Heart left ventricle (tissue), 16 donors: ENCODE measurements at places on chromosomes 11 and 22.
A peak's percentile ranks its signal among the peaks of the same experiment; 100 is the strongest.

DNA sequence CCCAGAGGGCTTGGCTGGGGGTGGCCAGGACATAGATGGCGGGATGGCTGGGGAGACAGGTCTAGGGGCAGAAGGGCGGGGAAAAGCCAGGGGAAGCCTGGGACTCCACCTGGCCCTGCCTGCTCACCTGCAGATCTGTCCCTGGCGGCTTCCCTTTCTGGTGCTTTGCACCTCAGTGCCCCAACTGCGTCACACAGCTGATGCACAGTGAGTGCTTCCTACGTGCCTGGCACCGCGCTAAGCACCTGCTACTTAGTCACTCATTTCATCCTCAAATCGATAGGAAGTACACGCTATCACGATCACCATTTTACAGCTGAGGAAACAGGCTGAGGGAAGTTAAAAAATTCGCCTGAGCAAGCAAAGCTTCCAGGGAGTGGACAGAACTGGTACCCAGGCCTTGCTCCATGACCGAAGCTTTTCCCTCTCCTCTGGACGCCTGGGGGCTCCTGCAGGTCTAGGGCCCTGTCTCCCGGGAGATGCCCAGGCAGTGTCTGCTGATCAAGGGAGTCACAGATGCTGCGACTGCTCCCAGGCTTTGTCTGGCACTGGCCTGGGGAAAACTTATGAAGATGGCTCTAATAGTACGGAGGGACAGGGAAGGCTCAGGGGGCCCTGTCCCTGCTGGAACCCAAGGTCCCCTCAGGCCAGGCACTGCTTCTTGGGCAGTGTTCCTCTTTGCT lies 63.0 kb upstream of the TTLL12 start:
- H3K27me3 ChIP-seq = no peaks in the 10 kb centered on the region
- no peaks in the 10 kb centered on the region for H3K4me1 ChIP-seq
- no peaks in the 10 kb centered on the region for H3K36me3 ChIP-seq

GRCh38 chr11:91396236-91397133 lies 828.1 kb upstream of the FAT3 start:
- H3K4me1 ChIP-seq = no peaks in the 10 kb centered on the region
- no peak for DNase-seq
- no peaks in the 10 kb centered on the region for H3K36me3 ChIP-seq
- H3K27me3 ChIP-seq = no peaks in the 10 kb centered on the region

DNA sequence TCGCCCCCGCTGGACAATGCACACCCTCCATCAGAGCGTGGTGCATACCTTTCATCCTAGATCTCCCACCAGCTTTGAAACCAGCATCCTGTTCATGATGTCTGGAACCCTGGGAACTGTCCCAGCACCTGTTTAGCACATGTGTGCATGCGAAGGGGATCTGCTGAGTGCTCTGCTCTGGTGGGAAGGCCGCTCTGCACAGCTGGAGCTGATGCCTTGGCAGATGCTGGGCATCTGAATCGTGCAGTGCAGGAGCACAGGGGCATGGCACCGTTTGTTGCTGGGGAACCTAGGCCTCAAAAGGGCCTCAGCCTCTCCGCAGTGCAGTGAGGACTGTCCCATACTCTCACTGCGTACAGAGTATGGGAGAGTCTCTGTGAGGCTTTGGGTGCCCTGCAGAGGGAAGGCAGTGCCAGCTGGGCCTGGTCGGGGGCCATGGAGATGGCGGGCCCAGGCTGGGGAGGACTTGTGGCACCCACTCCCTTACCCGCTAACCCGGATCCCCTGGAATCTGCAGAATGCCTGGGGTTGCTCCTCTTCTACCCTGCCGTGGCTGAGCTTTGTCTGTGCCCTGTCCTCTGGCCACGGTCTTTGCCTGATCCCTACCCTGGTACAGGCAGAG lies 72.9 kb upstream of the ATXN10 start:
- H3K27ac ChIP-seq = no peak overlapping the region
- DNase-seq = no peak
- H3K4me1 ChIP-seq = no peaks in the 10 kb centered on the region
- H3K36me3 ChIP-seq = peaks cover 19% of the 10 kb centered on the region
- no peaks in the 10 kb centered on the region for H3K27me3 ChIP-seq
- no peak overlapping the region for H3K4me3 ChIP-seq

GRCh38 chr11:21321072-21321471 lies 651.7 kb downstream of the NELL1 start:
- H3K36me3 ChIP-seq = no peaks in the 10 kb centered on the region
- no peaks in the 10 kb centered on the region for H3K27me3 ChIP-seq
- no peak overlapping the region for H3K27ac ChIP-seq
- no peaks in the 10 kb centered on the region for H3K4me1 ChIP-seq

GRCh38 chr11:122851366-122851966 lies 13.2 kb downstream of the CRTAM start:
- H3K27me3 ChIP-seq = no peaks in the 10 kb centered on the region
- no peaks in the 10 kb centered on the region for H3K36me3 ChIP-seq
- no peak for DNase-seq
- H3K27ac ChIP-seq = no peak overlapping the region

DNA sequence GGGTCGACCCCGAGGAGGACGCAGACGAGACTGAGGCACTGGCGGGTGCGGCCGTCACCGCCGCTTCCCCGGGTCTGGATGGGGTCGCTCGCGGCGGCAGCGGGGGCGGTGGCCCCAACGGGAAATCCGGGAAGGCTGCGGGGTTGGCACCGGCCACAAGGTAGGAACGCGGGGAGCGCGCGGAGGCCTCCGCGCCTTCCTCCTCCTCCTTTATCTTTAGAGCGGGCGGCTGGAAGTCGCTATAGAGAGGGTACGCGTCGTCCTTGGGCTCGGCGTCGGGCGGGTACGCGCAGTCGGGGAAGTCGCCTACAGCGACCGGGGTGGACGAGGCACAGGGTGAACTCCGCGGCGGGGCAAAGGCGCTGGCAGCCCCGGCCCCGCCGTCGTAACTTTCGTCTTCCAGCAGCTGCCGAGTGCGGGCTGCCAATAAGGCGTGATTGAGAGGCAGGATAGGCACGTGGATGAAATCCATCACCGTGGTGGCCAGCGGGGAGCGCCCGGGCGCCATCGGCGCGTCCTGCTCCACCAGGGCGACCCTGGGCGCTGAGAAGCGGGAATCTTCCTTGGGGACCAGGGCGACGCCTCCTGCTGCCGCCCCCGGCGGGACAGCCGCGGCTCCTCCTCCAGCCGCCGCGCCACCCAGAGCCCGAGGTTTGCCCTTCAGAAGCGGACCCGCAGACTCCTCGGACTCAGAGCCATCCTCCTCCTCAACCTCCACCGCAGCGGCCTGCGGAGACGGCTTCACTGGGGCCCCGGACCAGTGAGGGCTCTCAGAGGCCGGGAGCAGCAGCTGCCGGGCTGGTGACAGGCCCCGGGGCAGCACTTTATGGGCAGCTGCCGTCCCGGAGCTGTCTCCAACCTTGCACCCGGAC lies 1.7 kb downstream of the PGR start:
- peak overlapping the region; percentile 86 for H3K27ac ChIP-seq
- no peaks in the 10 kb centered on the region for H3K4me1 ChIP-seq
- H3K4me3 ChIP-seq = peak overlapping the region; percentile 78

DNA sequence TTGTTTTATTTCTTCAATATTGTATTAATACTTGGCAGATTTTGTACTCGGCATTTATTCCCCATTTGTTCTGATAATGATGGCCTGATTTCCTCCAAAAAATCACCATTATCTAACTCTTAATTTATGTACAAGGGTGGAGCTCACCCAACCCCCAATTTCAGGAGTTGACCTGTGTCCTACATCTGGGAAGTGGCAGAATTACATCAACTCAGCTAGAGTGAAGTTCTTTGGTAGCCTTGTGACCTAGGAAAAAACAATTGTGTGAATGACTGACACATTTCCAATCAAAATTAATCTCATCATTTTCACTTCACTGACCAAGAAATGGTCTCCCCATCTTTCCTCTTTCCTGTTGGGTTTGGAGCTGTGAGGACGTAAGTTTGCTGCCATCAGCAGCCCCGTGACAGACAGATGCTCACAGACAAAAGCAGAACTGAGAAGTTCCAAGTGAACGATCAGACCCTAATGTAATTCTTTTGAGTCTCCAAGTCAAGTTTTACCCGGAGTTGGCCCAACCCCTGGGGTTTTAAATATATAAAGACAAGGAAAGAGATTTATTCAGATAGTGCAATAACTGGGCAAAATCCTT lies 16.6 kb upstream of the MS4A6E start:
- H3K4me3 ChIP-seq = no peak overlapping the region
- DNase-seq = no peak
- no peaks in the 10 kb centered on the region for H3K27me3 ChIP-seq
- H3K27ac ChIP-seq = no peak overlapping the region

GRCh38 chr11:2812371-2812991 lies 73.1 kb downstream of the CDKN1C start:
- no peaks in the 10 kb centered on the region for H3K27me3 ChIP-seq
- peak overlapping the region; percentile 40 for H3K4me3 ChIP-seq
- no peaks in the 10 kb centered on the region for H3K36me3 ChIP-seq
- peak; percentile 80 for DNase-seq
- peak overlapping the region; percentile 63 for H3K27ac ChIP-seq
- peaks cover 21% of the 10 kb centered on the region for H3K4me1 ChIP-seq

DNA sequence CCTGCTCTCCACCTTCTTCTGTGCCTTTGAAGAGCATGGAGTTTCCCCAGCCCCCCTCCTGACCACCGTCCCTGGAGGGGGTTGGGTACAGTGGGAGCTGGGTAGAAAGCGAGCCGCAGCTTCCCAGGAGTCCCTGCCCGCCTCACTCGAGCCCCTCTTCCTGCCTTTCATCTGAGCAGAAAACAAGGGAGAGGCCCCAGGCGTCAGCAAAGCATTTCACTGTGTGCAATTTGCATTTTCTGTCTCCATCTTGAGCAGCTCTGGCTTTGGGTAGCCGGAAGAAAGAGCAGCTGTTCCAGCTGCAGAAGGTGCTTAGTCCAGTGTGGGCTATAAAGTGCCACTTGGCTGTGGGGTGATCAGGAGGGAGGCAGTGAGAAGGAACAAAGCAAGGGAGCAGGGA lies 229.7 kb downstream of the CEP164 start:
- no peaks in the 10 kb centered on the region for H3K4me1 ChIP-seq
- H3K27me3 ChIP-seq = no peaks in the 10 kb centered on the region
- no peaks in the 10 kb centered on the region for H3K36me3 ChIP-seq
- no peak overlapping the region for H3K4me3 ChIP-seq
- no peak for DNase-seq

DNA sequence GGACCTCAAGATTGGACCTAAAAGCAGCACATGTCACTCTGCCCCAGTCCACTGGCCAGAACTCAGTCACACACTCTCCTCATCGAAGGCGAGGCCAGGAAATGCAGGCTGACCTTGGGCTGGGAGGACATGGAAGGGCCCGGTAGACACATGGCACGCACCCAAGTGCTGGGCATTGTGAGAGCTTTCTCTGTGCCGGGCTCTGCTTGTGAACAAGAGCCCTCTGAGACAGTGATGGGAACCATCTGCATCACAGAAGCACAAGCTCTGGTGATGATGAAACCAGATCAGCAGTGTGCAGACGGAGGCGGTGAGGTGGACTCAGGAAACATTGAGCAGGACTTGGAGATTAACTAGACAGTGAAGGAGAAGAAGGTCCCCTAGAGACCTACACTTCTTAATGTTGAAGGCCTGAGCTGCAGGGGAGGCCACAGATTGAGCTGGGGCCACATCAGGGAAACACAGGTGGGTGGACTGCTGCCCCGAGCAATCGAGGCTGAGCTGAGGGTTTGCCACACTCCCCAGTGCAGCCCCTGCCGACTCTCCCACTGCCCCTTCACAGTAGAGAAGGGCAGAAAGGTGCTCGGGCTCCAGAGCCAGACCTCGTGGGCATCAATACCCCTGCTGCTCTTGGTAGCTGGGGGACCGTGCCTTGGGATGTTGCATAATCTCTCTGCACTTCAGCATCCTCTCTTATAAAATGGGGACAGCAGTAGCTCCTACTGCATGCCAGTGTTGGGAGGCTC lies 1460.5 kb downstream of the TBC1D22A start:
- no peaks in the 10 kb centered on the region for H3K36me3 ChIP-seq
- DNase-seq = no peak
- no peak overlapping the region for H3K4me3 ChIP-seq
- H3K27ac ChIP-seq = no peak overlapping the region
- H3K4me1 ChIP-seq = no peaks in the 10 kb centered on the region
- H3K27me3 ChIP-seq = no peaks in the 10 kb centered on the region

DNA sequence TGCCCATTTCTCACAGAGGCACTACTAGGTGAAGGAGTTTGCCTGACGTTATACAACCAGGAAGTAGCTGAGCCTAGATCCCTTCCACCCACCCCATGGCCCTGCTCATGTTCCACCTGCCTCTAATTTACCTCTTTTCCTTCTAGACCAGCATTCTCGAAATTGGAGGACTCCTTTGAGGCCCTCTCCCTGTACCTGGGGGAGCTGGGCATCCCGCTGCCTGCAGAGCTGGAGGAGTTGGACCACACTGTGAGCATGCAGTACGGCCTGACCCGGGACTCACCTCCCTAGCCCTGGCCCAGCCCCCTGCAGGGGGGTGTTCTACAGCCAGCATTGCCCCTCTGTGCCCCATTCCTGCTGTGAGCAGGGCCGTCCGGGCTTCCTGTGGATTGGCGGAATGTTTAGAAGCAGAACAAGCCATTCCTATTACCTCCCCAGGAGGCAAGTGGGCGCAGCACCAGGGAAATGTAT lies 14.1 kb downstream of the PIK3IP1 start:
- H3K4me3 ChIP-seq = no peak overlapping the region
- no peak for DNase-seq
- H3K36me3 ChIP-seq = peaks cover 95% of the 10 kb centered on the region
- H3K27me3 ChIP-seq = no peaks in the 10 kb centered on the region

GRCh38 chr22:24432059-24432853 lies 4.9 kb downstream of the ADORA2A start:
- no peaks in the 10 kb centered on the region for H3K27me3 ChIP-seq
- no peaks in the 10 kb centered on the region for H3K36me3 ChIP-seq
- peak; percentile 81 for DNase-seq
- peaks cover 42% of the 10 kb centered on the region for H3K4me1 ChIP-seq

DNA sequence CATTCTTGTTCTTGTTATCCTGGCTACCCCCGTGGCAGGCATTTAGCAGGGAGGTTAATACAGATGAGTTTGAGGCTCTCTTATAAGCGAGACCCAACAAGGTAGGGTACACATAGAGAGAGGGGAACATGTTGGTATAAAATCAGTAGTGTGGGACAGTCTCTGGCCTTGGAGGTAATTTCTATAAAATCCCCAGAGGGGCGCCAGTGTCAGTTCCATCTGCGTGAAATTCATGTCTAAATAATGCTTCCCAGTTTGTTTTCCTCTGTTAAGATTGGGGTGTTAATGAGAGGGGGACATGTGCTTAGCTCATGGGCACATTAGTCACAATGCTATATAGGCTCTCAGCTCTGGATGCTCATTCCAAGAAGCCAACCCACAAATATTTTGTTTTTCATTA lies 150.7 kb downstream of the MYO18B start:
- no peaks in the 10 kb centered on the region for H3K27me3 ChIP-seq
- no peak overlapping the region for H3K27ac ChIP-seq
- H3K4me1 ChIP-seq = no peaks in the 10 kb centered on the region
- no peak overlapping the region for H3K4me3 ChIP-seq
- DNase-seq = no peak
- H3K36me3 ChIP-seq = no peaks in the 10 kb centered on the region

DNA sequence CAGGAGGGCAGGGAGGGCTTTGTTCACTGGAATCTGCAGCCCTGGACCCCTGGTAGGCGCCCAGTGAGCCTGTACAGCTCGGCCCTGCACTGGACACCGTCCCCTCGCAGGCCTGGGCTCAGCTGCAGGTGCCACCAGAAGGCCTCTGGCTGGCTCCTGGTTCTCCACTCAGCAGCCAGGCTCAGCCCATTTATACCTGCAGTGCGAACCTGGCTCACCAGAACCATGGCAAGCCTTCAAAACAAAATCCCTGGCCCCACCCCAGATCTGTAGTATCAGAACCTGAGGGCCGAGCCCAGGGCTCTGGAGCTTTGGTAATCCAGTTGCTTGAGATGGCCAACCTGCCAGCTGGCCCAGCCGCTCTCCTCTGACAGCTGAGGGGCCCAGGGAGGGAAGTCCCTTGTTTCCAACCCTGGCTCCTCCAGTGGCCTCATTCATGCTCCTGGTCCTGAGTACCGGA lies 870 bp upstream of the FREY1 start:
- no peaks in the 10 kb centered on the region for H3K27me3 ChIP-seq
- DNase-seq = no peak
- H3K4me1 ChIP-seq = no peaks in the 10 kb centered on the region
- no peak overlapping the region for H3K27ac ChIP-seq
